ENCODE measurements at places on chromosomes 13 and 19.

GRCh38 chr13:112887151-112887550, 81.9 kb upstream of the MCF2L start:
- DNase-seq, result no peak

- no peak for DNase-seq
Observed at GRCh38 chr19:539429-540030, 4.3 kb upstream of the GZMM start.

DNA sequence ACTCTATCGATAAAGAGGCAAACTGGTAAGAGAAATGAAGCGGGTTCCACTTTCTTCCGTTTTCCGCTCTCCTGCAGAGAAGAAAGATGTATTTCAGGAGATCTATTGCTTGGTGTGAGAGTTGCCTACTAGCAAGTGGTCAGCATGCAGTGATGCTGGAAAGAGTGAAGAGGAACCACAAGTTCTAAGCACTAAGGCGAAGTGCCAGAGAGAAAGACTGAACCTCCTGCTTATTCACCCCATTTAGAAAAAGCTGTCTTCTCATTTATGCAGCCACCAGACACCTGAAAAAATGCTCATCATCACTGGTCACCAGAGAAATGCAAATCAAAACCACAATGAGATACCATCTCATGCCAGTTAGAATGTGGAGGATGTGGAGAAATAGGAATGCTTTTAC, 78.7 kb upstream of the GPC6 start:
- DNase-seq, result no peak

DNA sequence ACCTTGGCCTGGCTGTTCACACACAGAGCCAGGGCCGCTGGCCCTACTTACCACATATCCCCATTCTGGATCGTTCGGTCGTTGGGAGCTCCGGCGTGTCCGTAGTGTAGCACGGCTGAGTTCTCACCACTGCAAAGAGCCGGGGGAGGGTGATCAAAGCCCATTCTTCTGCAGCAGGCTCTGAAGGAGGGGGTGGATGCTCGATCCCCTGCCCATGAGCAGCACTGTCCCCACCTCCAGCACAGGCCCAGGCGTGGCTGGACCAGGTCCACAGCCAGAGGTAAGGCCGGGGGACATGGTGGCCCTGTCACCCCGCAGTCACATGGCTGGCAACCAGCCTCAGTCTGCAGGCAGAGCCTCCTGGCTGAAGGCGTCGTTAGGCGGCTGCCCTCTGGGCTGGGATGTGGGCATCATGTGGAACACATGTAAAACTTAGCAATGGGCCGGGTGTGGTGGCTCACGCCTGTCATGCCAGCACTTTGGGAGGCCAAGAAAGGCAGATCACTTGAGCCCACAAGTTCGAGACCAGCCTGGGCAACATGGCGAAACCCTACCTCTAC, 38.2 kb downstream of the CEBPG start:
- no peak for DNase-seq

DNA sequence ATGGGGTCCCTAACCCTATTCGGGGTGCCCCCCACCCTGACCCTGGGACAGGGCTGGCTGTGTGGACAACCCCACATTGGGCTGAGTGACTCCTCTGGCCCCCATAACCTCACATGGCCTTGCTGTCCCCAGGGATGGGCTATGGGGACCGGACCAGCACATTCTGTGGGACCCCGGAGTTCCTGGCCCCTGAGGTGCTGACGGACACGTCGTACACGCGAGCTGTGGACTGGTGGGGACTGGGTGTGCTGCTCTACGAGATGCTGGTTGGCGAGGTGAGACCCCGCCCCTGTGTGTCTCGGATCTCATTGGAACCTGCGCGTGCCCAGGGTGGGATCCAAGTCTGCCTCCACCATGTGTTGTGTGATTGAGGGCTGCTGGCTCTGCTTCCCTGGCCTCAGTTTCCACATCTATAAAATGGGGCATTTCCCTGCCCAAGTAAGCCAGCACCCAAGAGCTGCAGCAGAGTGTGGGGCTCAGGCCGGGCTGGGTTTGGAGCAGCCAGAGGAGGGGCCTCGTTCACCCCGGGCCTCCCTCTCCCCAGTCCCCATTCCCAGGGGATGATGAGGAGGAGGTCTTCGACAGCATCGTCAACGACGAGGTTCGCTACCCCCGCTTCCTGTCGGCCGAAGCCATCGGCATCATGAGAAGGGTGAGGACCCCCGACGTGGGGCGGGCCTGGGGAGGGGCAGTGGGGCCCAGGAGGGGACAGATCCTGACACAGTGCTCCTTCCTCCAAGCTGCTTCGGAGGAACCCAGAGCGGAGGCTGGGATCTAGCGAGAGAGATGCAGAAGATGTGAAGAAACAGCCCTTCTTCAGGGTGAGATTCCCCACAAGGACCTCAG, 4.9 kb downstream of the PTGER1 start:
- DNase-seq, result no peak

DNA sequence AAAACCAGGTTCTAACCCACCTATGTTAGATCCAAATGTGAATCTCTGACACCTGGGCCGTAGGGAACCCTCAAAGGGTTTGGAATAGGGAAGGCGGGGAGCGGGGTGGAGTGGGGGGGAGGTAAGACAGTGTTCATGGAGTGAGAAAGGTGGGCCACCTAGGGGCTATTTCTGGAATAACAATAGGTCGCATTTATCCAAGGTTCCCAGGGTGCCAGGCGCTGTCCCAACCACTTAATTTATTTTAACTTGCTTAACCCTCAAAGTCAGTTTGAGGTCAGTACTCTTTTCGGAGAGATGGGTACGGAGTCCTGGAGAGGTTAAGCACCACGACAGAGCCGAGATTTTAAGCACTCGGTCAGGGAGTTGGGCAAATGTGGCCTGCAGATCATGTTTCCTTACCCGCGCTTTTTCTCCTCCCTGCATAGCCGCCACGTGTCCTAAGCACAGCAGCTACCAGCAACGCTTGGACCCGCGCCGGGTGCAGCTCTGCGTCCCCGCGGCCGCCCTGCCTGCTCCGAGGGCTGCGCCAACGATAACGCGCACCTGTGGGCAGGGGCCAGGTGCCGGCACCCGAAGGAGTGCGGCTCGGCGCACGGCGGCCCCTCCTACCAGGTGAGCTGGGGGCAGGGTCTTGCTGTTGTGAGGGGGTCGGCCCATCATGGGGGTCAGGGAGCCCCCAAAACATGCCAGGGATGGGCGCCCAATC, 25.0 kb upstream of the FXYD3 start:
- DNase-seq, result no peak

GRCh38 chr13:20546556-20546955, 20.4 kb upstream of the IFT88 start:
- no peak for DNase-seq

- no peak for DNase-seq
Observed at GRCh38 chr13:39565036-39565949, 37.7 kb downstream of the LHFPL6 start.

- no peak for DNase-seq
Observed at GRCh38 chr13:23391752-23392151, 41.8 kb downstream of the SACS start.

DNA sequence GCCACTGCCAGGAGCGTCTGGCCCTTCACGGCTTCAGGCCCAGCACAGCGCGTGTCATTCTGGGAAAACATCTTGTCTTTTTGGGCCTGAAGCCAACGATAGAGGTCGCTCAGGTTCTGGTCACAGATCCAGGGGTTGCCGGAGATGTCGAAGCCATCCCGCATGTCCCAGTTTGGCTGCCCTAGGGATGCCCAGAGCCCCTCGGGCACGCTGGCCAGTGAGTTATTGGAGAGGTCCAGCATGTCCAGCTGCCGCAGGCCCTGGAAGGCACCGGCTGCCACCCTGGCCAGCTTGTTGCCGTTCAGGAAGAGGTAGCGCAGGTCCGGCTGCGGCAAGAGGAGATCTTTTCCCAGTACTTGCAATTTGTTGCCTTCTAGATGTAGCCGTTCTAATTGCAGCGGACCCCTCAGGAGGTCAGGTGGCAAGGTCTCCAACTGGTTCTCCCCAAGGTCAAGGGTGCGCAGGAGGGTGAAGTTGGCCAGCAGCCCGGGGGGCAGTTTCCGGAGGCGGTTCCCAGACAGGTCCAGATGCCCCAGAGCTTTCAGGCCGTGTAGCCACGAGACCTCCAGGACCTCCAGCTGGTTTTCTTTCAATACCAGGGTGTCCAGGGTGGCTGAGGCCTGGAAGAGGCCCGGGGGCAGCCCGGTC, 1.8 kb downstream of the LRG1 start:
- DNase-seq, result no peak

- DNase-seq, result no peak
Observed at GRCh38 chr13:99465454-99465853, 35.8 kb upstream of the TM9SF2 start.

DNA sequence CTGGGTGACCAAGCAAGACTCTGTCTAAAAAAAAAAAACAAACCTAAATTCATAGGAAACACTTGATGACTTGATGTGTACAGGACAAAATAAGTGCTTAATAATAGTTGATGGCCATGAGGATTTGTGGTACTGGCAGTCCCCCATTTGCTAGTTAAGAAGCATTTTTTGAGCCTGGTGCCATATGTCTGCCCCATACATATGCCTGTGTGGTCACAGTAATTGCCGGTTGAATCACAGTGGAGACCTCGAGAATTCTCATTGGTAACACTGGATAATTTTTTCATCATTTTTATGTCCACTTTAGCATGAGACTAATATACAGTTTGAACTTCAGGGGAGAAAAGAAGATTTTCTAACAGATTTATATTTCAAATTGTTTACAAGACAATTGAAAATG, 79.2 kb downstream of the LRCH1 start:
- no peak for DNase-seq

DNA sequence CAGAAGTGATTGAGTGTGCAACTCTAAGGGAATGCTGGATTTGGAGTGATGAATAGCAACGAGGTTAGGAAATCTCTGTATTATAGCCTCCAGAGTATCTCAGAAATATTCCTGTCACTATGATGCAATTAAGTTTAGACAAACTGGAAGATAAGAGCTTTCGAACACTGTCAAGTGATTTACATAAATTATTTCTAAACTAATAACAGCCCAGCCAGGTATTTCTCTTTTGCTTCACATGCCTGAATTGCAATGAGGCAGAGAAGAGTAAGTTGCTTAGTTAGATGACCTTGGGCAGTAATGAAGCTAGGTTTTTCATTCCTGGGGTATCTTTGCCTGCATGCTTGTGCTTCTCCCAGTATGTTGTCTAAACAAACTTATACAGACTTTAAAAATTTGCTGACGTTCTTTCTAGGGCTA, 134.5 kb downstream of the LMO7 start:
- DNase-seq, result no peak

DNA sequence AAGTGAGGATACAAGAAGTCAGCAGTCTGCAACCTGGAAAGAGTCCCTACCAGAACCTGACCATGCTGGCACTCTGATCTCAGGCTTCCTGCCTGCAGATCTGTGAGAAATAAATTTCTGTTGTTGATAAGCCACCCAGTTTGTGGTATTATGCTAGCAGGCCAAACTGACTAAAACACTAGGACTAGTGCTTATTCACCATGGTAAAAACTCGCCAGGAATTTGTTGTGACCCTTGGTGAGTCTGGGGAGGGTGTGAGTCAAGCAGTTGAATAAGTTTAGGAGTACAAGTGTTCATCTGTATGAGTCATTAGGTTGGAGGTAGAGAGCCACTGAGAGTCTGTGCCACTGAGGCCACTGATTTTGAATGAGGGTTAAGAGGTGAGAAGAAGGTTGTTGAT, 3.6 kb downstream of the ZIK1 start:
- no peak for DNase-seq

- no peak for DNase-seq
Observed at GRCh38 chr19:38004186-38004520, 97.1 kb downstream of the SIPA1L3 start.

Data from GOT3 (cell line).